ENCODE measurements at places on chromosomes 6 and 20. TPM values are rescaled to one million over a fixed set of nuclear protein-coding genes. Genes with fewer than 3 reads are reported as not detected.

TGM6 gene
- total RNA-seq, result not detected

GJA10 gene
- total RNA-seq, result not detected

E2F1 gene
- total RNA-seq, result 14.1 TPM

CCN5 gene
- total RNA-seq, result 0.93 TPM

COL10A1 gene
- not detected for total RNA-seq

DUSP15 gene
- 2.5 TPM for total RNA-seq

GNRH2 gene
- total RNA-seq, result 0.26 TPM

SEMG1 gene
- not detected for total RNA-seq
